Occipital lobe (tissue), 3 donors: ENCODE measurements at places on chromosomes 13 and 19. TPM values are rescaled to one million over a fixed set of nuclear protein-coding genes. Genes with fewer than 3 reads are reported as not detected.

DNA sequence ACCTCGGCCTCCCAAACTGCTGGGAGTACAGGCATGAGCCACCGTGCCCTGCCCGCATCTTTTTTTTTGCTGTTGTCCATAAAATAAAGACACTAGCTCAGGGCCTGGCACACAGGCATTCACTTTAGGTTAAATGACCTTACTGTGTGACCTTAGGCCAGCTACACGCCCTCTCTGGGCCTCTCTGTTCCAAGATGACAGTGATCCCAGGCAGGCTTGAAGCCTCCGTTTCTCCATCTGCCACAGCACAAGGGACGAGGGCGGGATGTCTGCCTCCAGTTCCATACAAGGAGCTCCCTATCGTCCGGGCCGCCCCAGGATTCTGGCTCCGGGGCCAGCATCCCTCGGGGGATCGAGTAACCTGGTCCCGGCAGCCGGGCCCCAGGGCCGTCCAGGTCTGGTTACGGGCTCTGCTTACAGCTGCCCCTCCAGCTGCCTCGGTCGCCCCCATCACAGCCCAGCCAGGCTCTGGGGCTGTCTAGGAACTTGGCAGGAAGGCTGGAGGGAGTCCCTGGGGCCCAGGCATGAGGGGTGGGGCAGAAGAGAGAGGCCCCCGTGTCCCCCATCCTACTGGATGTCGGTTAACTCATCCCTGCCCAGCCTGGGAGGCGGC, 11.9 kb upstream of the SEMA6B start:
- no peak for DNase-seq

GRCh38 chr13:40087091-40088002, 431.9 kb downstream of the COG6 start:
- no peak for DNase-seq

GRCh38 chr19:55472463-55472862, 4.0 kb upstream of the ZNF628 start:
- DNase-seq: no peak

- no peak for DNase-seq
These were observed 2.1 kb upstream of the HMG20B start for GRCh38 chr19:3570606-3571011.

GRCh38 chr13:84430015-84430414, 547.7 kb upstream of the SLITRK1 start:
- DNase-seq: no peak

GRCh38 chr13:113579686-113580085, 4.9 kb upstream of the TFDP1 start:
- no peak for DNase-seq

DNA sequence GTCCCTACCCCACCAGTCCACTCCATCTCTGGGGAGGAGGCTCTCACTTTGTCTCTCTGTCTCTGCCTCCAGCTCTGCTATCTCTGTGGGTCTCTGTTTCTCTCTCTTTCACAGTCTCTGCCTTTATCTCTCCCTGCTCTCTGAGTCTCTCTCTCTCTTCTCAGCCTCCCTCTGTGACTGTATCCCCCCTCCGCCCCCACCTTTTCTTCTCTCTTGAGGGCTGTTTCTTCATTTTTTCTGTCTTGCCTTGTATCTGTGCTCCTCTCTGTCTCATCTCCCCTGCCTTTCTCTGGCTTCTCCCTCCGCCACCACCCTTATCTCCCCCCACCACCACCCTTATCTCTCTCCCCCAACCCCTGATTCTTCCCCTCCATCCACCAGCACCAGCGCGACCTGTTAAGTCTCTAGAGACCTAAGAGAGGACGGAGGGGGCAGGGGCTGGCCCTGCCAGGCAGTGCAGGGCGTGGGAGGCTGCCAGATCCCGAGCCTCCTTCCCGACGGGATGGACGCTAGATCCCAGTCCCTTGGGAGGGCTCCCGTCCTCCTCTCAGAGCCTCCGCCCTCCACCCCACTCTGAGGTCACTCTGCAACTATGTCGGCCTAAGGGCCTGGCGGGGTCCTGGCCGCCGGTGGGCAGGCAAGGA, 1.0 kb downstream of the AXL start:
- DNase-seq: no peak

GRCh38 chr13:76091076-76091475, 454.9 kb downstream of the LMO7 start:
- no peak for DNase-seq

- DNase-seq: no peak
These were observed 7.7 kb upstream of the GPR18 start for GRCh38 chr13:99265821-99266426.

DNA sequence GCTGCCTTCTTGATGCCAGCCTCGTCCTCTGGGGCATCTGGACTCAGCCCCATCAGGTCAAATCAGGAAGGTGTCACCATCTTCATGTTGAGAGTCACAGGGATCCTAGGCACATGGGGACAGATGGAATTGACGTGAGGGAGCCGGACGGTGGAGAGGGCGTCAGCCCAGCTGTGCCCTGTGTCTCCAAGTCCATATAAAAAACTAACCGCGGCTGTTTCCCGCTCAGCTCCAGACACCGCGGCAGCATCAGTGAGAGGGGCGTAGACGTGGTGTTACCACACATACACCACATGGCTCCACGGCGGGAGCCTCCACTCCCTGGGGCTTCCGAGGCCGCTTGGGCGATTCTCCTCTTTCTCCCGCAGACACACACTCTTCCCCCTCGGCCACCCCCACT, 5.6 kb upstream of the PRR36 start:
- no peak for DNase-seq

DNA sequence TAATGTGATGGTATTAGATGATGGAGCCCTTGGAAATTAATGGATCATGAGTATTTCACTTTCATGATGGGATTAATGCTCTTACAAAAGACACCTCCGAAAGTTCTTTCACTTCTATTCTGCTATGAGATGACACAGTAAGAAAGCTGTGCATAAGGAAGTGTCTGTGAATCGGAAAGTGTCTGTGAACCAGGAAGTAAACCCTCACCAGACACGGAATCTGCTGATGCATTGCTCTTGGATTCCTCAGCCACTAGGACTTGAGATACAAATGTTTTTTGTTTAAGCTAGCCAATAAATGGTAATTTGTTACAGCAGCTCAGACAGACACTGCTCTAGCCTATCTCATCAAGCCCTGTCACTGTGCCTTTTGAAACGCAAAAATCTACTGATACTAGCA, 440.4 kb upstream of the PRR20A start:
- no peak for DNase-seq

GRCh38 chr13:23321535-23322241, 111.8 kb downstream of the SACS start:
- peak; percentile 53 for DNase-seq

- no peak for DNase-seq
These were observed 393.1 kb downstream of the KLF12 start for GRCh38 chr13:73741111-73741510.

DNA sequence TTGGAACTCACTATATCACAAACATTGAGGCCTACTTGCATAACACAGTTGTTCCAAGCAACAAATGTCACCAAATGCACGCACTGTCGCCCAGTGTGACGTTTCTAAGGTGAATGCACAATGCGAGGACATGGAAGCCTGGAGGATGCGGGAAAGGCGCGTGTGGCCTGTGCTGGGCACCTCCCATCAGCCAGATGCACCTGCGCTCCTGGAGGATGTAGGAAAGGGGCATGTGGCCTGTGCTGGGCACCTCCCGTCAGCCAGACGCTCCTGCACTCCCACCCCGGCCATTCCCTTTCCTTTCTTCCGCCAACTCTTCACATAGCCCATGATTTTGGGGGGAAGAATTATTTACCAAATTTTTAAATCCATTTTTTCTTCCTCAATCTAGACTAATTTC, 202.4 kb upstream of the SOX1 start:
- no peak for DNase-seq

The ZNF525 gene
- 37.1 TPM for total RNA-seq

The NRTN gene
- not detected for total RNA-seq

The LILRB4 gene
- 1.6 TPM for total RNA-seq

The NCR1 gene
- not detected for total RNA-seq

The FAM216B gene
- total RNA-seq: 0.78 TPM

The OR4F17 gene
- total RNA-seq: not detected

The RUBCNL gene
- total RNA-seq: 5.8 TPM

The PCDH8 gene
- 32.6 TPM for total RNA-seq

The PIP5K1C gene
- total RNA-seq: 19.8 TPM

The ZNF772 gene
- 73.9 TPM for total RNA-seq
